ENCODE measurements at places on chromosomes 7 and 10.

GRCh38 chr10:13633689-13634088 lies 46.9 kb downstream of the PRPF18 start:
- DNase-seq: no peak

DNA sequence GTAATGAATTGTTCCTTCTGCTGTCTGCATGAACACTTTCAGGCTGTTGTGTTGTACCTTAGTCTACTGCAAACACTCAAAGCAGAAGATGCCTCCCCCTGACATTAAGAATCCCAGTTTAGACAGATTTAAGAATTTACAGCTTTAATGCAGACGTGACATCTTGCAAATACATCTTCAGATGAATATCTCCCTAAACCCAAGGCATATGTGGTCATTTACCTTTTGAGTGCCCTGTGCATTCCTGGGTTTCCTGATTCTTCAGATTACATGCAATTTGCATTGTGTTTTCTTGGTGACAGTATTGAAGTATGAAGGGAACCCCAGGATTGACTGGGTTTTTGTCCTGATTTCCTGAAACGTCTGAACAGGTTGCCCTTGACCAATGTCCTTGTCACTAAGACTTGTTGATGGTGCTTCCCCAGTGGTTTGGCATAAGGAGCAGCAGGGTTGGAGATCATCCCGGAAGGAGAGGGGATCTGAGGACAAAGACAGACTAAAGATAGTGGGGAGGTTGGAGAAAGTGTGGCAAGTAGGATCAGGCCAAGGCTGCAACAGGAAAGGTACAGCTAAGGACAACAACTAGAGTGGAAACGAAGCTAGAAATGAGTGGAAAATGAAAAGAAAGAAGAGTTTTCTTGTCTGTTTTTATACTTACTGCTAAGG lies 123.8 kb upstream of the RHOBTB1 start:
- no peak for DNase-seq

- no peak for DNase-seq
Measured at GRCh38 chr7:148695953-148696352, 2.8 kb upstream of the CUL1 start.

DNA sequence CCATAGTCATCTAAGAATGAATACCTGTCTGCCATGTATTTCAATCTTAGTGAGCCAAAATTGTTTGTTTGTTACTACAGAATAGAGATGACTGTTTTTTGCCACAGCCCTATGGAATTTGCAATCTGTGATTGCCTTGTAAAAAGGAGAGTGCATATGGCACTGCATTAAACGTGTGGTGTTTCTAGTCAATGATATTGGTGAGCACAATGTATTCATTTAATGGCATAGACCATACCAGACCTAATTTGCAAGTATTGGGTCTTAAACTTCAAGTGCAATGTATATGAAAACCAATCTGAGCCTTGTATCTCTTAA lies 11.3 kb downstream of the INSIG1 start:
- DNase-seq: no peak

- no peak for DNase-seq
Measured at GRCh38 chr10:87865241-87865881, 1.9 kb downstream of the PTEN start.

GRCh38 chr7:139526578-139527544 lies 3.4 kb downstream of the CLEC2L start:
- no peak for DNase-seq

- no peak for DNase-seq
Measured at GRCh38 chr10:316390-316789, 181.1 kb downstream of the ZMYND11 start.

DNA sequence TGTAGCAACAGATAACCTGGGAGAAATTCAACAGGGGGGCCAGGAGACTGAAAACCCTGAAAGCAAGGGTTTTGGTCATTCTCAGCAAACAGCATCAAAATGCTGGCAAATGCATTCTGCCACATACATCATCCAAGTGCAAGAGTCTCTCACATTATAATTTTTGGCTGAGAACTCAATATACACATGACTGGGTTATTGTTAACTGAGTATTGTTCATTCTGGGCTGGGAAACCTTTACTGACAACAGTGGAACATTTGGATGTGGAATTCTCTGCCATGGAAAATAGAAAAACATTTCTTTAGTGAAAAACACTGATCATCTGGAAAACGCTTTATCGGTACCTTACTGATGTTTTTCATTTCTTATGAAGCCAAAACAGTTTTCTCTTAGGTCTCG lies 73.1 kb upstream of the MET start:
- DNase-seq: no peak

DNA sequence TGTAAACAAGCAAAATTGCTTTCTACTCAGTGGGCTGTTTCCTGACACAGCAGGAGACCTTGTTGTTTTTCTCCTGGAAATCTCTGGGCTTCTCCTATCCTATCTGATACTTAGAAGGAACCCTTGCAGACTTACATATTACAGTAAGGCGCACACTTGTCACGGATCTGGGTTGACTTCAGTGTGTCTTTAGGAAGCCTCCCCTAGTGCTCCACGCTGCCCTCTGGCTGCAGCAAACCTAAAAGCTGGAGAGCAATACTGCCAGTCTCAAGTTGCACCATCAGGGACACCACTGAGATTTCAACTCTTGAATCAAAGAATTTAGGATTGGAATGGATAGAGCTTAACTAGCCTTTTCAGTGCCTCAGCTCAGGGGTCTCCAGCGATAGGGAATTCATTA lies 495.3 kb downstream of the LRMDA start:
- DNase-seq: no peak

GRCh38 chr10:28922127-28922526 lies 244.8 kb downstream of the BAMBI start:
- DNase-seq: no peak

- no peak for DNase-seq
Measured at GRCh38 chr7:44153948-44154335, 12.8 kb upstream of the MYL7 start.

DNA sequence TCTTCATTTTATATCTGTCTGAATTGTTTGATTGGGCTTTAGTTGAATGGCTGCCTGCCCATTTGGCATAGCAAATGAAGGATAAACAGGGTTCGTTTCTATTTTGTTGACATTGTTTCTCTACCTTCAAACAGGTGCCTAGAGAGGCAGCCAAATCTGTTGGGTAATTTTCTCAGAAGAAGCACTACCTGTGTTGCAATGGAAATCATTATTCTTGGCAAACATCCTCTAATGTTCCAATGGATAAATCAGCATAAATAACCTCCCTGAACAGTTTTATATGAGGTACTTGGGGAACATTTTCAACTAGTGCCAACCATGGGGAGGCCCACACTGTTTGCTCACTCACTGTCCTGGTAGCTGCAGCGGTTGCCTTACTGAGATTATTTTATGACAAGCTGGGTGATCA lies 64.4 kb upstream of the PLPP4 start:
- no peak for DNase-seq

DNA sequence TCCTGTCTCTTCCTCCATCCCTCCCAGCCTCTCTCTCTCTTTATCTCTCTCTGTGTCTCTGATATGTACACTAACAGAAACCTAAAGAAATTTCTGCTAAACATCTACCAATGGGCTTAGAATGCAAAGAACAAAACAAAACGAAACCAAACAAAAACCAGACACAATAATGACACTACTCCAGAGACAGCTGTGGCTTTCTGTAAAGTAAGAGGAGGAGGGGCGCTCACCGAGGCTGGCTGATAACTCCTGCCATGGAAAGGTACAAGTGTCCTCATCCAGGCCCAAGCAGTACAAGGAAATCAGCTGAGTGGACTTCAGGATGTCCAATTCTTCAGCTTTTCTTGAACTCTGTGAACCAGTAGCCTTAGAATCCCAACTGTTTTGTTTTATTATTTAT lies 70.4 kb upstream of the FZD8 start:
- DNase-seq: no peak

- no peak for DNase-seq
Measured at GRCh38 chr10:73781548-73781878, 335 bp upstream of the CHCHD1 start.

DNA sequence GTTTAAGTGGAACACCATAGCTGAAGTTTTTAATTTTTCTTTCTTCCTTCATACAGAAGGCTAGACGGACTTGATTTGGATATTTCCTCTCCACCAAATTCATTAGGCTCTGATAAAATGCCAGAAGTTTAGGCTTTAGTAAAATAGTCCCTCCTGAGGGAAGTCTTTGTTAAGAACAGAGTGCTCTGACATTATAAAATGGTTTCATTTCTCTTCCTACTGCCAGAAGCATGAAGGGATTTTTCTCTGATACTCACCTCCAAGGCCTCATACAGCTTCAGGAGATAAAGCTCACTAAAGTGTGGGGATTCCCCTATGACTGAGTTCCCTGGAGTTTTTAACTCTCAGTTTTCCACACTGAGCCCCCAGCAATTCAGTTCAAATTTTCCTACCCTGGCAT lies 1489.6 kb downstream of the REEP3 start:
- DNase-seq: no peak

DNA sequence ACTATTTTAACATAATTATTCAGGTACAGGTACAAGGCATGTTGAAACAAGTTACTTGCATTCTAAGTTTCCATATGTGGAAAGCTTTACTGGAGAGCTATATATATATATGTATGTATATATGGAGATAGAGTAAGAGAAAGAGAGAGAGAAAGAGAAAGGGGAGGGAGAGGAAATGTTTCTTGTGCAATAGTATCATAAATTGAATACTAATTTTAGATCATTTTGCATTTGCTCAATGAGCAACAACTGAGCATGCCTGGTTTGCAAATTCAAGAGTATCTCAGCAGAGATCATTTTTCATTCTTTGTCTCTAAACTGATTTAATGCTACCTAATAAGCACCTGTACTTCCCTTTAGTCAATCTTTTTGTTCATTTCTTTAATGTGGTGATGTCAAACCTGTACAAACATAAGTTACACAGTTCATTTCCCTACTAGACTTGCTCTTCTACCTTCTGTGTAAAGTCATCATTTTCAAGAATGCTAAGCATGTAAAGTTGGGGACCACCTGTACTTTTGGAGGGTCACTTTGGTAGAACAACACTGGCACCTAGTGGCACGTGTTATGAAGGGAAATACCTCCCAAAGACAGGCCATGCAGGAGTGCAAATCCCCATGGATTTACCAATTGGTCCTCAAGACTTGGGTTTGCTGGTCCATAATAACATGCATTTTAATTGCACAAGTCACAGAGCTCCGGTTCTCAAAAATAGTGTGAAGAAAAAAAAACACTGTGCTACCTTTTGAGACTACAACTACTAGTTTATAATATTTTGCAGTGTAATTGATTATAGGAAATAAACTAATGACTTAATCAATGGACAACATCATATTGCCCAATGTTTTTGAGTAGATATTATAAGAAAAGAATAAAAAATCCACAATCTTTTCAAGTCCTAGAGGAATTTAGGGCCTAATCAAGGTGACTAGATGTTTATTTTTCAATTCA lies 431.2 kb upstream of the IGFBP3 start:
- no peak for DNase-seq

GRCh38 chr7:117127585-117128168 lies 174.4 kb downstream of the ST7 start:
- peak; percentile 40 for DNase-seq

- DNase-seq: no peak
Measured at GRCh38 chr7:98282703-98283102, 1.2 kb downstream of the BRI3 start.

DNA sequence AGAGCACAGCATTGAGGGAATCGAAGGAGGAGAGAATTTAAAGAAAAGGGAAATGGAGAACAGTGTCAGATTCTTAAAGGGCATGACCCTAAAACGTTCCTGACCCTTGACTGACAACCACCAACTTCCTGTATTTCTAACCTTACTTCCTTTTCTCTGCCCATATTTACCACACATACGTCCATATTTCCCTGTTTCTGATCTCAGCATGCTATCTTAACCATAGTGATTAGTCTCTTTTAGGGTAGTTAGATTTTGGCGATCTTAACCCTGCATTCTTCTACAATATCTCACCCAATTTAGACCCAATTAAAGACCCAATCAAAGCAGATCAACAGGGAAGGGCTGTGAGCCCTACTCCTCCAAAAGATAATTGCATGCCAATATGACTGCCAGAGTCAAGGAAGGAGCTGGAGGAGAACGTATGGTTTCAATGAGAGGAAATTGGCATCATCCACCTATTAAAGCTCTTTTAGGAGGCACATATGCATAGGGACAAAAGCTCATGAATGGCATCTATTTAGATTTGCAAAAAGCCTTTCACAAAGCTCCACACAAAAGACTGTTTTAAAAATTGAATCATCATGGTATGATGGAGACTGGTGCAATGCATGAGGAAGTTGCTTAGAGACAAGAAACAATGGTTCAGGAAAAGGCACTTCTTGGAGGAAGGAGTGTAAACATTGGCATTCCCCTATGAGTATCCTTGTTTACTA lies 49.0 kb upstream of the ARHGAP12 start:
- no peak for DNase-seq

DNA sequence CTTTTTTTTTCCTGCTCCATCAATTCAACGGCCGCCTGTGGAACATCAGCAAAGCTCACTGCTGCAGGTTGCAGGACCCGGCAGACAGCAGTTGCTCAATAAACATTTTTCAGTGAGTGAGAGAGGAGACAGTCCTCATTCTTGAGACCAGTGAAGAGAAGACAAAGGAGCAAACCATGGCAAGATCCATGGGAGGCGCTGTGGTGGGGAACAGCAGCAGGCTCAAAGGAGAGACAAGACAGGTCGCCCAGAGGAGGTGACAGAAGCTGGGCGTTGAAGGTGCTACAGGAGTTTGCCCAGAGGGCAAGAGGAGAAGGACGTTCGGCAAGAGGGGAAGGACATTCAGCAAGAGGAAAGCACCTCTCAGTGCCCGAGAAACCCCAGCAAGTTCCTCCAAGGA lies 74.5 kb upstream of the FGFR2 start:
- no peak for DNase-seq

DNA sequence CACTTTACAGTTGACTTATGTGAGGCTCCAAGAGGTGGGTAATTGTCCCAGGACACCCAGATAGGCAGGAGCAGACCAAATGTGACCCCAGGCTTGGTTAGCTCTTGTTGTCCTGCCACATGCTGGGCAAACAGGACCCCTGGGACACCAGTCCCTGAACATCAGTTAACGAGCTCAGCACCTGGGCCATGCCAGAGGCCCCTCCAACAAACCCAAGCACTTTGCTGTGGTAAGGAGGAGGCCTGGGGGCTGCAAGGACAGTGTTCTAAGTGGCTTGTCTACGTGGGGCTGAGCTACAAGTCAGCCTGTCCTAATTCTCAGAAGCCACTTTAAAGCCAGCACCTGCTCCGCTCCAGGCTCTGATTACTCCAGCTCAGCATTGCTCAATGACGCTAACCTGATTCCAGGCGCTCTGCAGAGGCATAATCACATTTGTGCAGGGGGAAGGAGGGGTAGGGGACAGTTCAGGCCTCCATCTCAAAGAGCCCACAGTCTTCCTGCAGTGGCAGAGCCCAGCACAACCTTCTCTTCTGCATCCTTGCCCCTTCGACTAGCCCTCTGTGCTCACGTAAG lies 57.2 kb downstream of the DDC start:
- no peak for DNase-seq
